ENCODE measurements at places on chromosomes 2 and 18. TPM values are rescaled to one million over a fixed set of nuclear protein-coding genes. Genes with fewer than 3 reads are reported as not detected.

Gene ST6GAL2
- total RNA-seq: not detected

DNA sequence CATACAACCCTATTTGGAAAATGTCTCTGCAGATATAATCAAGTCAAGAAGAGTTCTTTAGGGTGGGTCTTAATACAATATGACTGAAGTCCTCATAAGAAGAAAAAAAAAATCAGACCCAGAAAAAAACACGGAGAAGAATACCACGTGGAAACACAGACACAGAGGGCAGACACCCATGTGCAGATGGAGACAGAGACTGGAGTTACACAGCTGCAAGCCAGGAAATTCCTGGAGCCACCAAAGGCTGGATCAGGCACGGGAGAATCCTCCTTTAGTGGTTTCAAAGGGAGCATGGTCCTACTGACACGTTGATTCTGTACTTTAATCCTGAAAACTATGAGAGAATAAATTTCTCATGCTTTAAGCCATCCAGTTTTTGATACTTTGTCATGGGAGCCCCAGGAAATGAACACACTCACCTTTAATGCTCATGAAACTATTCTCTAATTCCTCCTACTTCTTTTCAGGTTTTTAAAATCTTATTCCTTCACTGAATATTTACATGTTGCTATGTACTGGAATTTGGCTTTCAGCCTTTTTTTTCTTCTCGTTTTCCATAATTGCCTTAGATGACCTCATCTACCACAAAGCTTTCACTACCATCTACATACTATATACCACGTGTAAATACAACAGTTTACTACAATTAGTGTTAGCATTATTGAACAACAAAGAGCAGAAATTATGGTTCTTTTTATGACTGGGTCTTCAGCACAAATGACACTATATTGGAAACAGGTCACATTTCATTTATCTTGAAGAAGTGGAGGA is 529.1 kb downstream of the IRS1 start:
- H3K27ac ChIP-seq: no peak overlapping the region
- no peaks in the 10 kb centered on the region for H3K27me3 ChIP-seq
- H3K4me3 ChIP-seq: no peak overlapping the region

DNA sequence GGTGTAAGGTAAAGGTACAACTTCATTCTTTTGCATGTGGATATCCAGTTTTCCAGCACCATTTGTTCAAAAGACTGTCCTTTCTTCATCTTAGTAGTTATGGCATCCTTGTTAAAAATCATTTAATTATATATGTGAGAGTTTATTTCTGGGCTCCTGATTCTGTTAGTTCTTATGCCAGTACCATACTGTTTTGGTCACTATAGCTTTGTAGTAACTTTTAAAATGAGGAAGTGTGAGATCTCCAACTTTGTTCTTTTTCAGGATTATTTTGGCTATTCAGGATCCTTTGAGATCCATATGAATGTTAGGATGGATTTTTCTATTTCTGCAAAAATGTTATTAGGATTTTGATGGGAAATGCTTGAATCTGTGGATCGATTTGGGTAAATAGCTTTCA is 16.8 kb downstream of the ACTR3 start:
- peaks cover 43% of the 10 kb centered on the region for H3K36me3 ChIP-seq
- no peak for DNase-seq
- H3K4me3 ChIP-seq: no peak overlapping the region
- H3K27ac ChIP-seq: no peak overlapping the region

DNA sequence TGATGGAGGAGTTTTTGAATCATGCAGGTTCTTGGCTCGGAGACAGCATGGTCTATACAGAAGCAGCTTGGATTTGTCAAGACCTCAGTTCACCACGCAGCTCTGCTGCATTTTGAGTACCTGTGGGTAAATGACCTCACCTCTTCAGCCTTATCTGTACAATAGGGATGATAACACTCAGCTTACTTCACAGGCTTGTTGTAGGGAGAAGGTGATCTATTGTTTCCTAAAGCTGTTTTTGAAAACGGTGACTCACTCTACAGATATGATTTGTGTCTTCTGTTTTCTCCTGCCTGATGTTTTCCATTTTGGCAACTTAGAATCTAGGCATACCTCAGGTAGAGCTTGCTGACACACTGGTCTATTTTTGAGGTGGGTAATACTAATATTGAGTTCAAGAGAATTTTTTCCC is 80.3 kb downstream of the FMNL2 start:
- peaks cover 16% of the 10 kb centered on the region for H3K4me1 ChIP-seq
- H3K36me3 ChIP-seq: no peaks in the 10 kb centered on the region
- H3K27ac ChIP-seq: no peak overlapping the region
- no peak for DNase-seq

DNA sequence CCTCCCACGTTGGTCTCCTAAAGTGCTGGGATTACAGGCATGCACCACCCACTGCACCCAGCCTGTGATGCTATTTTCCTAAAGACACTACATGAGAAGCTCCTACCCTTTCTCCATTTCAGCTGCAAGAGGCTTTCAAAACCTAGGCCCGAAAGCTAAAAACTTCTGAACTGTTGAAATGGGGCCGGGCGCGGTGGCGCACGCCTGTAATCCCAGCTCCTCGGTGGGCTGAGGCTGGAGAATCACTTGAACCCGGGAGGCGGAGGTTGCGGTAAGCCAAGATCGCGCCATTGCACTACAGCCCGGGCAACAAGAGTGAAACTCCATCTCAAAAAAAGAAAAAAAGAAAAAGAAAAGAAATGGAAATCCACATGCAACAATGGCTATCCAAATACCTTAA is 18.1 kb upstream of the ANXA4 start:
- no peaks in the 10 kb centered on the region for H3K27me3 ChIP-seq
- no peak overlapping the region for H3K4me3 ChIP-seq
- no peak overlapping the region for H3K27ac ChIP-seq
- no peak for DNase-seq

DNA sequence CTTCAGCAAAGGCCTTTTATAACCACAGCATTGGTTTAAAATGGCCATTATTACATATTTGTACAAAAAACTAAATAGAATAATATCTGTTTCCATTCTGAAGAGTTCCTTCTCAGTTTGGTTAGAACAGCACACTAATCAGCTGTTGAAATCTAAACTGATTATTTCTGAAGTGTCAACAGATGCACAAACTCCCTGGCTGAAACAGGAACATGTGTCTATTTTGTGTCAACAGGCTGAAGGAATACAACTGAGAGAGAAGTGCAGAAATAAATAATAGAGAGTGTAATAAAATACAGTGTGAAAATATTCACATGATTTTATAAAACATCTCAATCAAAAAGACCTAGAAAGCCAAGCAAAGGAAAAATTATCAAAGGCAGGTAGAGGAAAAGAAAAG is 29.7 kb downstream of the IKZF2 start:
- H3K27ac ChIP-seq: no peak overlapping the region
- no peak overlapping the region for H3K4me3 ChIP-seq
- no peaks in the 10 kb centered on the region for H3K4me1 ChIP-seq
- no peaks in the 10 kb centered on the region for H3K36me3 ChIP-seq
- no peaks in the 10 kb centered on the region for H3K27me3 ChIP-seq

DNA sequence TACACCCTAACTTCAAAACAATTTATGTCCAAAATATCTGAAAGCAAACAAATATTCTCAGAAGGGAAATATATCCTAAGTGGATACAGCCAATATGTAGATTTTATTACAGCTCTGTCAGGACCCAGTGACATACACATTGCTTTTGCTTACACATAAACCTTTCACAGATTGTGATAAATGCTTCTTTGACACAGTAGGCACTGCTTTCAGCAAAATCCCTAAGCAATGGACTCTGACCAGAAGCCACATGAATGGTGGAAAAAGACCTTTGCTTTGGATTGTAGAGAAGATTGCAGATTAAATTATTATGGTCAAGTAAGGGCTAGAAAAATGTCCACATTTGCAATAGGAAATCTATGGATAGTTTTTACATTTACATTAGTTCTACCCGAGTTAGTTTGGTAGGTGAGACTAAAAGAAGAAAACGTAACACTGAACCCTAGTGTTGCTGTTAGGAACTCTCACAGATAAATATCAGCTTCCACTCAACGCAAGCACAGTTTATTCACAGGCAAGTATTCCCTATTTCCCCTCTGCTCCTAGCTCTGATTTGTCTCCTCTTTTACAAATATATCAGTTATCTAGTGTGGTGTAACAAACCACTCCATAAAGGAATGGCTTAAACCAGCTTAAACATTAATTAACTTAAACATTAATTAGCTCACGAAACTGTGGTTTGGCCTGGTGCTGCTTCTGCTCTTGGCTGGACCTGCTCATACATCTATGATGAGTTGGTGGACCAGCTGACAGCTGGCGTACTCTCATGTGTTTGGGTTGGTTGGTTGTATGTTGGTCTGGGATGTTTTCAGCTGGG is 23.6 kb upstream of the SERPINE2 start:
- no peak overlapping the region for H3K27ac ChIP-seq
- DNase-seq: no peak
- no peaks in the 10 kb centered on the region for H3K36me3 ChIP-seq
- no peaks in the 10 kb centered on the region for H3K27me3 ChIP-seq
- no peak overlapping the region for H3K4me3 ChIP-seq

- H3K4me3 ChIP-seq: no peak overlapping the region
- DNase-seq: no peak
- no peak overlapping the region for H3K27ac ChIP-seq
- H3K27me3 ChIP-seq: no peaks in the 10 kb centered on the region
- H3K36me3 ChIP-seq: no peaks in the 10 kb centered on the region
- H3K4me1 ChIP-seq: peaks cover 13% of the 10 kb centered on the region
These were observed 91.2 kb downstream of the LIPG start for GRCh38 chr18:49652881-49653724.

Gene TMEM37
- total RNA-seq: not detected

Gene UGGT1
- 78.2 TPM for total RNA-seq

GRCh38 chr18:8689517-8689916 is 15.8 kb upstream of the MTCL1 start:
- H3K36me3 ChIP-seq: no peaks in the 10 kb centered on the region
- no peak overlapping the region for H3K27ac ChIP-seq
- H3K4me3 ChIP-seq: no peak overlapping the region
- no peak for DNase-seq
- H3K27me3 ChIP-seq: no peaks in the 10 kb centered on the region
- H3K4me1 ChIP-seq: peaks cover 7% of the 10 kb centered on the region

DNA sequence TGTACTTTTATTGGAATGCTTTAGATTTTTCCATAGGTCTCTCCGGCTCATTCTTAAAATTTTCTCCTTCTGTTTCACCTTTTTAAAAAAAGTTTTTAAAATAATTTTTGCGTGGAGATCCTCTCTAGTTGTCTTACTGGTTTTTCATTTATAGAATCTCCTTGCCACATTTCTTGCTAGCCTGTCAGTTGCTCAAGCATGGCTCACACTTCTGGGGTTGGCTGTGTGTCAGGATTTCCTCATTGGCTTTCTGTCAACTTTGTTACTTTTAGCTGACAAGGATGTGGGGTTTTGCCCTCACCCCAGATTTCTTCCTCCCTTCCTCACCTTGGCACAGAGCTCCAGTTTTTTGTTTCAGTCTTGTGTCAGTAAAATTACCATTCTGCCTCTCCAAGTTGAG is 124.6 kb downstream of the ZNF407 start:
- H3K4me1 ChIP-seq: no peaks in the 10 kb centered on the region
- no peak overlapping the region for H3K27ac ChIP-seq
- H3K27me3 ChIP-seq: no peaks in the 10 kb centered on the region
- H3K4me3 ChIP-seq: no peak overlapping the region
- DNase-seq: no peak

DNA sequence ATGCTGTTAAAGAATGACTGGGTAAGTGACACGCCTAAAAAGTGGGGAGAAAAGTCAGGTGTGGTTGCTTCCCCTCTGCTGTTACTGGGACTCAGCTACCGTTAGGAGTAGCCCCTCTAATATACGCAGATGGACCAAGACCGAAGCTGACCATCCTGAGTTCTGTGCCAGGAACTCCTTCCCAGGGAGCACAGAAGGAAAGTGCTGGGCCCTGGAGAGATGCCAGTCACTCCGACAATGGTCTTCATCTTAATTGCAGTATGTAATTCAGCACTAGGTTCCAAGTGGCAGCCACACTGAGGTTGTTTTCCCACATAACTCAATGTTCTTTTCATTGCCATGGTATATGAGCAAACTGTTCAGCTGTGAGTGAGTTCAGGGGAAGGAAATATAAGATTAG is 19.6 kb upstream of the TMEM200C start:
- H3K27me3 ChIP-seq: no peaks in the 10 kb centered on the region
- H3K27ac ChIP-seq: no peak overlapping the region
- H3K4me1 ChIP-seq: no peaks in the 10 kb centered on the region
- DNase-seq: no peak
- H3K36me3 ChIP-seq: no peaks in the 10 kb centered on the region
- no peak overlapping the region for H3K4me3 ChIP-seq

Gene TMEM17
- 4.7 TPM for total RNA-seq

DNA sequence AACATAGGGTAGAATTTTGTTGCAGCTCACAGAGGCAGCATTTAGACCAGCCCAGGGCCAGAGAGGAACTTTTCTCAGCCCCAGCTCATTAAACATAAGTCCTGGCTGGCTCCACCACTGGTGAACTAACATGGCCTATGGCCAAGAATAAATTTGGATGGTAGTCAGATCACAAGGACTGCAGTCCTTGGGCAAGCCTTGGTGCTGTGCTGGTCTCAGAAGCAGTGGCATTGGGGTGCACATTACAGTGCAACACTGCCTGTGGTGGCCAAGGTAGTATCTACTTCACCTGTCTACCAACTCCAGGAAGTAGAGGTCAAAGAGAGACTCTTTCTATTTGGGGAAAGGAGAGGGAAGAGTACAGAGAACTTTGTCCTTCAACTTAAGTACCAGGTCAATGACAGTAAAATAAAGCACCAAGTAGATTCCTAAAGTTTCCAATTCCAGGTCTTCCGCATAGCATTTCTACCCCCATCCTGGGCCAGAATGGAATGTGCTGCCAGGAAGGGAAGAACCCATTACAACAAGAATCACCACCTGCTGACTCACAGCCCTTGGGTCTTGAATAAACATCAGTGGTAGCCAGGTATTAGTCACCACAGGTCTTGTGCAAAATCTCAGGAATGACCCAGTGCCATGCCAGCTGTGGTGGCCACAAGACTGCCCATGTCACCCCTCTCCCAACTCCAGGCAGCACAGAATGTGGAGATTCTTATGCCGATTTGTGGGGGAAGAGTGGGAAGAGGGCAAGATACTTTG is 155.4 kb upstream of the FSIP2 start:
- no peaks in the 10 kb centered on the region for H3K27me3 ChIP-seq
- H3K36me3 ChIP-seq: no peaks in the 10 kb centered on the region
- no peaks in the 10 kb centered on the region for H3K4me1 ChIP-seq
- no peak for DNase-seq
- no peak overlapping the region for H3K4me3 ChIP-seq

DNA sequence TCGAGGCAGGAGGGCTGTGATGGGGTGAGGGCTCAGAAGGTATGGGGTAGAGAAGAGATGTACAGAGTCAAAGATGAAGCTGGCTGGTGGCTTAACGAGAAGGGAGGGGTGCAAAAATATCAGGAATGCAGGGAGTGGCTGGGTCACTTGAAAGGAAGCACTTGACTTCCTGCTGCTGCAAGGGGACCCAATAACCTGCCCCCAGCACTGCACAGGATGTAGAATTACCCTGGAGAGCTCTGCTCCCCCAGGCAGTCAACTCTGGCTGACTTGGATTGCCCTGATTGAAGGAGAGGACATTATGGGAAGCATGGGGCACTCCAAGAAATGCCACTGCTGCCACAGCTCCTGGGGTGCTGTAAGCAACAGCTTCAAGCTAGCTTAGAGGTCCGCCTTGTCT is 41.8 kb downstream of the CFAP221 start:
- H3K27me3 ChIP-seq: no peaks in the 10 kb centered on the region
- H3K36me3 ChIP-seq: no peaks in the 10 kb centered on the region
- H3K4me3 ChIP-seq: no peak overlapping the region
- DNase-seq: no peak
- no peaks in the 10 kb centered on the region for H3K4me1 ChIP-seq
- no peak overlapping the region for H3K27ac ChIP-seq

GRCh38 chr2:27875089-27875881 is 14.9 kb downstream of the RBKS start:
- no peak overlapping the region for H3K27ac ChIP-seq
- no peaks in the 10 kb centered on the region for H3K27me3 ChIP-seq
- H3K4me1 ChIP-seq: peaks cover 19% of the 10 kb centered on the region
- no peak for DNase-seq
- H3K36me3 ChIP-seq: no peaks in the 10 kb centered on the region
